Midbrain (tissue), 1 donor: ENCODE measurements at places on chromosomes 6 and 20.
A peak's percentile ranks its signal among the peaks of the same experiment; 100 is the strongest.

DNA sequence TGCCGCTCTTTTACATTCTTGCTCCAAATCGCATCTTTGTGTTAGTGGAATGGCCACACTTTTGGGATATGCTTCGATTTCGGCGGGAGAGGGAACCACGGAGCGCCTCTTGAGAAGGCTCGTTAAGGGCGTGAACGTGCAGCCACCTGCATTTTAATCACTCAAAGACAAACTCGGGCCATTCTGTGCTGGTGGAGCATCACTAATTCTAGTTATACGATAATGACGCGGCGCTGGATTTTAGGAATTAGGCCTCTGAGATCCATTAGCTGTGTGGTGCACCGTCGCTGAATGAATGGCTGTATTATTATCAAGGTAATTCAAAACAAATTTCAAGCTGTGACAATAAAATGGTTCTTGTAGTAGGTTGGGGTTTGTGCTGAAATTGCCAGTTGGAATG, 305.6 kb downstream of the CDH4 start:
- DNase-seq: no peak

DNA sequence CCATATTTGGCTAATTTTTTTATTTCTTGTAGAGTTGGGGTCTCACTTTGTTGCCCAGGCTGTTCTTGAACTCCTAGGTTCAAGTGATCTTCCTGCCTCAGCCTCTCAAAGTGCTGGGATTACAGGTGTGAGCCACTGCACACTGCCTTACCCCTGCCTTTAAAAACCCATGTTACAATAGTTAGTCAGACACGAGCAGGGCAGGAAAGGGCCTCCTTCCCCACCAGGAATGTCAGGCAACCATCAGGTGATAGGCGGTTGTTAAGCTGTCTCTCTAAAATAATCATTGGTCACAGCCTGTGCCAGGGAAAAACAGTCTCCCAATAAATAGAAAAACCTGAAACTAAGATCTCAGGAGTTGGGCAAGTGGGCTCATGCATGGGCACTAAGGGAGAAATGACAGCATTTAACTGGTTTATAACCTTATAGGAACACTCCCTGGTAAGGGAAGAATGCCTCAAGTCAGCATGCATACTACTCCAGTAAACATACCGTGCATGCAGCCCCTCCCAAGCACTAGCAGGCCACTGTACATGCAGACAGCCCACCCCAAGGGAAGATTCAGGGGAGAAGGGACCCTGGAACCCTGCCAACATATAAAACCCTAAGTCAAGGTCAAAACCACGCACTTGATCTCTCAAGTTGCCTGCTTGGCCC, 8.4 kb downstream of the OR2H2 start:
- DNase-seq: no peak

- DNase-seq: no peak
Measured at GRCh38 chr20:44370639-44371218, 15.2 kb downstream of the HNF4A start.

- DNase-seq: no peak
Measured at GRCh38 chr6:56716229-56716628, 73.5 kb upstream of the DST start.

GRCh38 chr6:122804962-122805485, 16.0 kb downstream of the SMPDL3A start:
- no peak for DNase-seq

DNA sequence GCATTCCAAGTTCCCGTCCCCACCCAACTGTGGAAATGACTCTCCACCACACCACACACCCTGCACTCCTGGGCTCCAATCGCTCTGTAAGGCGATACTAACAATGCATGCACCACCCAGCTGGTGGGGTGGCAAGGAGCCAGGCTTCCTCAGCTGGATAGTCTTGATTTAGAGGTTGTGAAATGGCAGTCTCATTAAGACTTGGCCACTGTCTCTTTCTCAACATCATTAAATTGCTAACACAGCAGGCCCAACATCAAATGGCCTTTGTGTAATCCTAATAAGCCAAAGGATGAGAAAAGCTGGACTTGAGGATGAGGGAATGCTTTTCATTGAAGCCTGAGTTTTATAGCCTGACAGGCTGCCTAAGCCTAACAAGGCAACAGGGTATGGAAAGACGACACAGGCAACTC, 223.7 kb downstream of the GMDS start:
- DNase-seq: peak; percentile 13

DNA sequence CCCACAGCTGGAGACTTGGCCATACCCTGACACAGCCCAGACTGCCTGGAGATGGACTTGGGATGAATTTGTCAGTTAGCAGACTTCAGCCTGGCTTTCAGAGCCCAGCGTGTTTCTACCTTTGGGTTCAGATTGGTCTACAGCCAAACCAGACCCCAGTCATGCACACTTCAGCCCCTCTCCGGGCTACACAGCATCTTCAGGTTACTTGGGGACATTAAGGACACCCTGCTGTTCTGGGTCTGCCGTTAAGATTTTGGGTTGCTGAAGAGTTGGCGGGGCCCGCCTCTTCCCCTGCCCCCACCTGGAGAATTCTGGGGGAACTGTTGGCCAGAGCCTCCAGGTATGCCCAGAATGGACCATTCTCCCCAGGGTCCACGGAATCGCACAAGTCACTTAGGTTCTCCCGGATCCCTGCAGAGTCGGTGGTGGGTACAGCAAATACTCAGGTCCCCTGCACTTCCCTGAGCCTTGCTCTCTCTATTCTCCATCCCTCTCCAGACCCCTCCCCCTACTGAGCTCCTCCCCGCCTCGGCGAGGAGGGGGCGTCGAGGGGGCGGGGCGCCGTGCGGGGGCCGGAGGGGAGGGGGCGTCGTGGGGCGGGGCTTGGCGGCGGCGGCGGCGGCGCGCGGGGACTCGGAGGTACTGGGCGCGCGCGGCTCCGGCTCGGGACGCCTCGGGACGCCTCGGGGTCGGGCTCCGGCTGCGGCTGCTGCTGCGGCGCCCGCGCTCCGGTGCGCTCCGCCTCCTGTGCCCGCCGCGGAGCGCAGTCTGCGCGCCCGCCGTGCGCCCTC, at the start of gene PTK7:
Gene PTK7 (plus strand): TSS at position 645 of the 794 bp plus-strand sequence. CDS start 175 bp downstream, outside the sequence.
- DNase-seq: no peak

DNA sequence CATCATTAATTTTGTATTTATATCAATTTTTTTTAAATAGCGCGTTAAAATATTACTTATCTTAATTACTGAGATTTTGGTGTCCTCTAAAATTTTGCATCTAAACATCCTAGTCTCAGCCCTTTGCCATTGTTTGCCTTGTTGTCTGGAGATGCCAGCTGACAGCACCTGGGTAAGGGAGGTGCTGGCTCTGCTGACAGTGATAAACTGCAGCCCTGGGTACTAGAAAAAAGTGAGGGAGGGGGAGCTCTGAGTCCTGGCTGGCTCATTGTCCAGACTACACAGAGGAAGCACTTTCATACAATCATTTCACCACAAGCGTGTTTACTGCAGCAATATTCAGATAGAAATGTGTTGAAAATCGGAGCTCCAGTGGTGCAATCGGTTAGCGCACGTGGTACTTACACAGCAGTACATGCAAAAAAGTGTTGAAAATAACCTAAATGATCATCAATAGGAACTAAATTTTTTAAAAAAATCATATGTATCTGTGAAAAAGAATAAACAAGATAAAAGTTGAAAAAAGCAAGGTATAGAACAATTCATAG, 18.5 kb upstream of the UBR2 start:
- DNase-seq: no peak

GRCh38 chr6:52595796-52596130, 18.9 kb upstream of the TRAM2 start:
- no peak for DNase-seq

- DNase-seq: no peak
Measured at GRCh38 chr6:107800564-107801164, 23.4 kb downstream of the SCML4 start.

DNA sequence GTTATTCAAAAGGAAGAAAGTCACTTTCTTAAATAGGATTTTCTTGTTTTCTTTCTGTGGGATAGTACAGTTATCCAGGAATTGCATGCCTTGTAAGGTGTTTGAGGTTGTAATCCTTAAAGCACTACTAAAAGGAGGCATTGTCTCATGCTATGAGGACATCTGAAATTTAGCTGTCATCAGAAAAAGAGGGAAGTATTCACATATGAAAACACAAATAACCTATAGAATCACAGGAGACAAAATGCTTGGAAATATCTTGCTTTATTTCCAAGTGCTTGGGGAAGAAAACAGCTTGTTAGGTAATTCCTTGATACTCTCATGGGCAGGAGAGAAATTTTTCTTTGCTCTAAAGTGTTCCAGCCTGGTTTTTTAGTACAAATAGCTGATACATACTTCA, 40.1 kb downstream of the HECA start:
- DNase-seq: no peak

DNA sequence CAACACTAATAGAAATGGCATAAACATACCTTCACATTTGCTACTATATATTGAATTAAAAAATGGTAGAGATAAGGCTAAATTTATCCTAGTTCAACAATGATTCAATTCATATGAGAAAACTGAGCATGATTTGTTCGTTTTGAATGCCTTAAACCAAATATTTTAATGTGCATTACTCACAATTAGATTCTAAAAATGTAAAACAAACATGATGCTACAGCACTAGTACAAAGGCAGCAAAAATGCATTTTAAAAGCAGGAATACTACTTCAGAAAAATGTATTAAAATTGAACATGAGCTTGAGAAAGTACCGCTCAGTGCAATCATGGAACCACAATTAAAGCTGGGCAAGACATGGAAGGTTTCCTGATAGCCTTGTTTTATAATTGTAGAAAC, 195.3 kb downstream of the KCNQ5 start:
- DNase-seq: no peak

- no peak for DNase-seq
Measured at GRCh38 chr6:124956018-124956417, 6.2 kb upstream of the RNF217 start.

- no peak for DNase-seq
Measured at GRCh38 chr20:45951925-45952834, 17.7 kb downstream of the PCIF1 start.

DNA sequence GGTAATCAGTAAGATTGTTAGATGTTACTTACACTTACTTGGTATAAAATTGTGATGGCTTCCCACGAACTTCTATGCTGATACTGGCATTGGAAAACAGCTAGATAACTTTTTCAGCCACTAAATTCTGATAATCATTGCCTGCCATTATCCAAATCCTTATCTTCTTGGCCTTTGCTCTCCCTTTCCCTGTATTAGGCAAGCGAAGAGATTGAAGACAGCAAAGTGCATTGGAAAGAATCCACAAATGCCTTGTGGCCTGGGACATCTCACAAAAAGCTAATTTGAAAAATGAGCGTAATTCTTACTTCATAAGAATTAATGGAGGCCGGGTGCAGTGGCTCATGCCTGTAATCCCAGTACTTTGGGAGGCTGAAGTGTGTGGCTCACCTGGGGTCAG, 79.5 kb upstream of the MARCKS start:
- no peak for DNase-seq

DNA sequence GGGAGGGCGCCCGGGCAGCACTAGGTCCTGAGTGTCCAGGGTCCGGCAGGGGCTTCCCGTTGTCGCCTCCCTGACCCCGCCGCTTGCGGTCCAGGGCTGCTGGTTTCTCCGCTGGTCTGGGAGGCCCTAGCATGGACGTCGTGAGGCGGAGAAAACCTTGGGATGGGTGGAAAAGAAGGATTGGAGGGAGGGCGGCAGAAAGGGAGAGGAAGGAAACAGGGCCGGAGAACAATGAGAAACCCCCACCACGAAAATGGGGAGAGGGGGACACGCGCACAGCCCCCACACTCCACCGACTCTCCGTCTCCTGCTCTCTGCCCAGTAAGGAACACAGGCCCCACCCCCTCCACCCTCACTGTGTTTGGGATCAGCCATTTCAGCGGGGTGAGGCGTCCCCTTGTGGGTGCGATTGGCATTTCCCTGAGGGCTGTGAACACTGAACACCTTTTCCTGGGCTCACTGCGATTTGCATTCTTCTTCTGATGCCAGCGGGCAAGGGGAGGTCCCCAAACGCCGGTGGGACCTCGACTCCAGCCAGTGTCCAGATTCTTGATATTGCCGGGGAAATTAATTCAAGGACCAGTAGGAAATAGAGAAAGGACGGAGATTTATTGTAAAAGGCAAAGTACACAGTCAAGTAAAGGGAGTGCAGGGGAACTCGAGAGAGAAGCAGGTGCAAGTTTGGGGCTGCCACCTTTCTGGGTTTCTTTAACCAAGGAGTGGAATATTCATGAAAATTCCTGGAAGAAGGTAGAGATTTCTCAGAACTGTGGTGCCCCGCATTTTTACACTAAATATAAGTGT, 3.3 kb upstream of the RAET1G start:
- DNase-seq: peak; percentile 68

DNA sequence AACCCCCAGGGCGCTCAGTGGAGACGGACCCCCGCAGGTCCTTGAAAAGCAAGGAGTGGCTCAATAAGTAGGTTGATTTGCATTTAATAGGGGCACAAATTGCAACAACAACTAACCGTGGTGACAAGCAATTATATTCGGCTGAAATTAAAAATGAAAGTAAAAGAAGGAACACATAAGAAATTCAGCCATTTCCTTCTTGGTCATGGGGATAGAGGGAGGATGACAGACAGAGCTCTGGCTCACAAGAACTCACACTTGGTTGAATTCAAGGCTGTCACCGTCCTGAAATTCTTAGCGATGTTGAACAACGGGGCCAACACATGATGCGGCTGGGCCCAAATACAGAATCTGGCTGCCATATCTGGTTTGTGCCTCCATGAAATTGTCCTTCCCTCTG, 129.0 kb downstream of the EDN3 start:
- DNase-seq: no peak

DNA sequence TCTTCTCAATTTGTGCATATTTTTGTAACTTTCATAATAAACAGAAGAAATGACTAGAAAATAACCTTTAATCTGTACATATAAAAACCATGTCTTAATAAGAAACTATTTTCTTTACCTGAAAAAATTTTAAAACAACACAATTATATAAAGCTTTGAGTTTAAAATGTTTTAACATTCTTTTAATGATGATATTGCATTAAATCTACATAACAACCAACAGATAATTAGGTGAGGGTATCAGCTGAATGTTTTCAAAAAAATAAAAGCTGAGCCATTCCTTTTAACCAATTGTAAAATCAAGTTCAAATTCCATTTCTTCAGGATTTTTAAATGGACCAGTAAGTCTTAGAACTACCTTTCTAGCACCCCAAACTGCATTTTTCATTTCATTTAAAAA, 1185.0 kb upstream of the CITED2 start:
- no peak for DNase-seq

GRCh38 chr6:123168892-123169773, 173.1 kb downstream of the CLVS2 start:
- no peak for DNase-seq

DNA sequence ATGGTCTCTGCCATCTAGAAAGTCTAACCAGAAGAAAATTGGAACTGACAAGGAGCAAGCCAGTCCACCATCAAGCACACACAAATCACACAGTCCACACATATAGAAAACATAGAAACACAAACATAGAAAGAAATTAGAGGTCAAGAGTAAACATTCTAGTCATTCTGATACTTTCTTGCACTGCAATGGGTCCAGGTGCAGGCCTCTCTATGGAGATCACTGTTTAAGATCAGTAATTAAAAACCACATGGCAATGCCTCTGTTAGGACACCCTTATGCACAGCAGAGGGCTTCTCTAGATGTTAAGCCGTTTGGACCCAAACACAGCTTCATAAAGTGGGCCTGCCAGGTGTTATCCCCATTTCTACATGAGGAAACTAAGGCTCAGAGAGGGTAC, 42.8 kb upstream of the SLC22A23 start:
- no peak for DNase-seq
